ENCODE measurements at places on chromosomes 4 and X.

DNA sequence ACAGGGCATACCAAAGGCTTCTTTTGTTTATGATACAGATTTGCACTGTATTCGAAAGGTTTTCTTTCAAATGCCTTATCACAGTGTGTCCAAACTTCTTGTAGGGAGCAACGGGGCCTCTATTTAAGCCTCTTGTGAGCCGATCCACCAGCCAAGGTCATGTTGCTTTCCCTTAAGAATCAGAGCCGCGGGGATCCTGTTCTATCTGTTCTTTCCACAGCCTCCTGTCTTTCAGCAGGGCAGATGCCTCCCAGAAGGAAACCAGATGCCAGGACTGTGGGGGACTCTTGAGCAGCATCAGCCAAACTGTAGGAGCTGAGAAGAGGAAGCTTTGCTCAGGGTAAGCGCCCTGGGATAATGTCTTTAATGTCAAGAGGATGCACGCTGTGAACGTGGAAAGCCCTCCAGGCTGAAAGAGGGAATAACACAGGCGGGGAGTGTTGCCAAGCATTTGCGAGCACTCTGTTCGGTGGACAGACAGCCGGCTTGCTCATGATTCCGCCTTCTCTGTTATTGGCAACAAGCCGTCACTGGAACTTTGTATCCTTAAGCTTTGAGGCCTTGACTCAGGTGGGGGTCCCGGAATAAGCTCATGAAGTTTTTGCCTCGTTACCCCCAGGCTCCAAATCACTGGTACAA lies 279.8 kb upstream of the FRG1 start:
- no peak for DNase-seq

GRCh38 chr4:146640465-146641061 lies 1.9 kb downstream of the POU4F2 start:
- DNase-seq = no peak

GRCh38 chr4:16685536-16685935 lies 212.9 kb downstream of the LDB2 start:
- no peak for DNase-seq

DNA sequence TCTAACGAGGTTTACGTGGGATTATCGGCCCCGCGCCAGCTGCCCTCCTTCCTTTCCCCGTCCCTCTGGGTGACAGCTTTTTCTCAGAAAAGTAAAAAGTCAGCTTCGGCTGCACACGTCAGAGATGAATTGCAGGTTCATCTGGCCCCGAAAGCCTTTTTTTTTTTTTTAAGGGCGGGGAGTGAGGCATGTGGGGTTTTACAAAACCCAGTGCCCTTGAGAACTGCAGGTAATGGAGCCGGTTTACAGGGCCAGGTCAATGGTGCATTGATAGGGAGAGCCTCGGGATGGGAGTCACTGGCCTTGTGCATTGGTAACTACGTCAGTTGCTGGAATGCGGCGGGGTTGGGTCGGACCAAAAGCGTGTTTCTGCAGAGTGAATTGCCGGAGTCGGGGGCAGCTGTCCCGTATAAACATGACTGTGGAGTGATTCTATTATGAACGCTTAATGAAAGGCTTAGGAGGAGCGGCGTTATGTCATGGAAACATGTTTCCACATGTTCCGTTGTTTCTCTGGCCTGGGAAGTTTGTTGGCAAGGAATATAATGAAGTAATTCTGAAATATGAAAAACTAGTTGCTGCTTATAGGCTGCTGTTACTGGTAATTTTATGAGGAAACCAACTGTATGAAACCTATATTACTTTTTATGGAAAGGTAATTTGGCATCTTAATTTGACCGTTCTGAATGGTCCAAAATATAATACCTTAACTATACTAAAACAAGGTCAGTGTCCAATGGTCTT lies 1.1 kb downstream of the HSPA4L start:
- peak; percentile 15 for DNase-seq

GRCh38 chrX:54920610-54921426 lies at the start of gene TRO:
Gene TRO, plus strand, starts transcription at chrX:54920824. Its CDS starts 1,423 bp downstream, at chrX:54922247.
- no peak for DNase-seq

GRCh38 chrX:46601283-46601682 lies 27.7 kb downstream of the CHST7 start:
- DNase-seq = no peak

DNA sequence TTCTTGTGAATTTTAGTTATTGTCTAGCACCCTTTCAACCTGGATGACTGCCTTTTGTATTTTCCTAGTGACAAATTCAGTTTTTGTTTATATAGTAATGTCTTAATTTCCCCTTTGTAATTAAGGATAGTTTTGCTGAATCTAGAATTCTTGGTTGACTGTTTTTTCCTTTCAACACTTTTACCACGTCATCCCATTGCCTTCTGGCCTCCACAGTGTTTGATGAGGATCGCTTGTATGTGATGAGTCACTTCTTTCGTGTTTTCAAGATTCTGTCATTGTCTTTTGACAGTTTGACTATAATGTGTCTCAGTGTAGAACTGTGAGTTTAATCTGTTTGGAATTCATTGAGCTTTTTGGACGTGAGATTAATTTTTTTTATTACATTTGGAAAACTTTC lies 30.1 kb downstream of the KDM6A start:
- no peak for DNase-seq

DNA sequence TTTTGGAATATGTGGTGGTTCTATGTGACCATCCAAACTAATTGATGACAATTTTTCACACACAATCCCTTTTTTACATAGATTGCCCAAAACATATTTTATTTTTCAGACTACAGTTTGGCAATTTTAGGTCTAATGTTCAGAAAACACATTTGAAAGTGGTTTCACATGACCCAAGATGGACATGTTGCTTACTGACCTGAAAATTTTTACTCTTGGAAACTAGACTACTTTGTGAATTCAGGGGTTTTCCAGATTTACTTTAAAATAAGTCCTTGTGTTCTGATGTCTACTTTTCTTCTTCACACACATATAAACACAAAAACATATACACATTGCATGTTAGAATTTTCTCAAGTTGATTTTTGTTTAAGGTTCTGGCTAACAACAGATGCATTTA lies 79.5 kb downstream of the HMGB2 start:
- no peak for DNase-seq

GRCh38 chr4:175530655-175531054 lies 281.4 kb downstream of the GPM6A start:
- DNase-seq = no peak

DNA sequence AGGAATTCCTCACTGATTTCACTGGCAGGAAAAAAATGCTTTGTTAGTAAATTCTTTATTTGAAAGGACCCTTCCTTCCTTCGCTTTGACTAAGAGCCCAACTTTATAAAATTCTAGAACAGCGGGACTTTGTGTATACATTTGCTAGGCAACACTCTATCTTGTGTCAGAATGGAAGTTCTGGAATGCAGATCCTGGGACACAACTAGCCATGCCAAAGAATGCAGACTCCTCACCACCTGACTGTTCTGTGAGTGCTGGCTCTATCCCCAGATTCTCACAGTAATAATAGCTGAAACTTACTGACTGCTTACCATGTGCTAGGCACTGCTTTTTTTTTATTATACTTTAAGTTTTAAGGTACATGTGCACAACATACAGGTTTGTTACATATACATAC lies 73.3 kb upstream of the ZDHHC15 start:
- DNase-seq = no peak

DNA sequence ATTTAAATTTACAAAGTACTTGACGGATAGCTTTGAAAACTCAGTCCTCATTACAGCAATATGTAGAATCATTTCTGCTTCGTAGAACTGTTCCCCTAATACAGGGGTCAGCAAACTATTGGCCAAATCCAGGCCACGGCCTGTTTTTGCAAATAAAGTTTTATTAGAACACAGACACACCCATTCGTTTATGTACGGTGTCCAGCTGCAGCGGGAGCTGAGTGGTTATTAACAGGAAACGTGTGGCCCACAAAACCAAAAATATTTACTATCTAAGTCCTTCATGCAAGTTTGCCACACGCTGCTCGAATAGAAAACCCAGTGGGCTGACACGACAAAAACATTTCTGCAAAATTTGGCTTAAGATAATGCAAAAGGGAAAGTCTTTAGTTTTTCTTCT lies 146.5 kb downstream of the AFAP1 start:
- no peak for DNase-seq

GRCh38 chr4:110510277-110510676 lies 34.3 kb downstream of the ENPEP start:
- no peak for DNase-seq

- DNase-seq = no peak
Measured at GRCh38 chr4:15233264-15233597, 194.6 kb upstream of the C1QTNF7 start.

- peak; percentile 70 for DNase-seq
Measured at GRCh38 chr4:186701273-186701672, 22.4 kb downstream of the FAT1 start.

GRCh38 chr4:64643841-64644240 lies 234.6 kb upstream of the TECRL start:
- DNase-seq = no peak

DNA sequence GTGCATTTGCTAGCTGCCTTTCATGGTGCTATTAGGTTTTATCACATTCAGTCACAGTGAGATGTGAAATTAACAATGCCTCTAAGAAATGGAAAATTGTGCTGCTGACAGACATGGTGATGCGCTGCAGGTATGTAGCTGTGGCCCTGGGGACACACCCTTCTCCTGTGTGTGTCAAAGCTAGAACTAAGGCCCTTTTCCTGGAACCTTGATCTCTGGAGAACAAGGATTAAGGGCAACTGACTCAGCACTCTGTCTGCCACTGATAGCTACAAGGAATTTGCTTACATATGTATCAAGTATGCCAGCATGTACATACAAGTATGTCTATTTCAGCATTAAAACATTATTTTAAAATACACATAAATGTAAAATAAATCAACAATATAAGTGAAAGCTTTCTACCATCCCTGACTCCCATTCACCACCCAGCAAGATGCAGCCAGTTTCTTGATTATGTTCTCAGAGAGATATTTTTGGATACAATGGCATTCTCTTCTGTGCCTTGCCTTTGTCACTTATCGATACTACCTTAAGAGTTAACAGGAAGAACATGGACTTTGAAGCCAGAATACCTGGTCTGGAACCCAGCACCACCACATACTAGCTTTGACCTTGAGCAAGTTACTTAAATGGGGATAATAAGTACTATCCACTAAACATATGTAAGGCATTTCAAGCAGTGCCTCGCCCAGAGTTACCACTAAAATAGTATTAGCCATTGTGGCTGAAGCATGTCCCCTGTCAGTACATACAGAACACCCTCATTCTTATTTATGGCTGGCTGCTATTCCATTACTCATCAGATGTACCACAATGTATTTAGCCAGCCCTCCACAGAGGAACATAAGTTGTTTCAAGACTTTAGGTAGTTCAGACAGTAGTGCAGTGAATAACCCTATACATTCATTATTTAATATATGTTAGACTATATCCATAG lies 68.5 kb downstream of the NPNT start:
- no peak for DNase-seq

DNA sequence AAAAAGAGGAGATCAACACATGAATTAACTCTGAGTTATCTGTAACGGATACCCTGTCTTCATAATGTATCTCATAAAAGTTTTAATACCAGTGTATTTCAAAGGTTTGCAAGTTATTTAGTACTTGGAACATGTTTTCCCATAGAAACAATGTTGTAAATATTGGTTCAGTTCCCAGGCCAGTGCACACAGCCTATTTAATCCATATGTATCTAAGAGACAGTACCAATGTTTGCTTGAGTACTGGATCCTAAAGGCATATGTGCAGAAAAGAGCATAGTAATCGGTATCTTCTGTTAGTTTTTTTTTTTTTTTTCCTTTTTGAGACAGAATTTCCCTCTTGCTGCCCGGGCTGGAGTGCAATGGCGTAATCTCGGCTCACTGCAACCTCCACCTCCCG lies 46.1 kb downstream of the SLIT2 start:
- DNase-seq = no peak

DNA sequence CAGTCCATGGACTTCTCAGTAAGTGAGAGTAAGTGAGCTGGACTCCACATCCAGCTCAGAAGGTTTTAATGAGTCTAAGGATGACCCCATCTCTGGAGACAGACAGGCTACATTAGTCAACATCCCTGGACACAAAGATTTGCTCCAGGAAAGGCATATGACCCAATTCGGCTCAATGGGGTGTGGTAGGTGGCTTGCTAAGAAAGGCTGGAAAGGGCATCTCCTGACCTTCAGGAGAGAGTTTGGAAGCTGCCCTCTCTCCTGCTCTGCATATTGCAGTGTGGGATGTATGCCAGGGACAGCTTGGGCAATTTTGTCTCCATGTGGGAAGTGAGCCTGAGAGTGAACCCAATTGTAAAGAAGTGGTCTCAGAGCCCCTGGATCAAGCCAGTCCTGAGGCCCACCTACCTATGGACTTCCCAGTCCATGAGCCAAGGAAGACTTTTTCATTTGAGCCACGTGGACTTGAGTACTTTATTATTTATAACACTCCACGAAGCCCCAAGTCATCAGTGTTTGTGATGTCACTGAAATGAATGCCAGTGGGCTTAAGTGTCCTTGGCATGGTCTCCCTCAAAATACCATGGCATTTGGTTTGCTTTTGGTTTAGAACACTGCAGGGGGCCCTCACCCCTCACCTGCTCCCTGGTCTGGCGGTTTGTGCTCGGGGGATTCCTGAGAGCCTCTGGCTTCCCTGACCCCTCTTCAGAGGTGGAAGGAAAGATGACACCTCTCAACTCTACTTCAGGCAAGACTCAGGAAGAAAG lies 10.4 kb upstream of the ABLIM2 start:
- no peak for DNase-seq

DNA sequence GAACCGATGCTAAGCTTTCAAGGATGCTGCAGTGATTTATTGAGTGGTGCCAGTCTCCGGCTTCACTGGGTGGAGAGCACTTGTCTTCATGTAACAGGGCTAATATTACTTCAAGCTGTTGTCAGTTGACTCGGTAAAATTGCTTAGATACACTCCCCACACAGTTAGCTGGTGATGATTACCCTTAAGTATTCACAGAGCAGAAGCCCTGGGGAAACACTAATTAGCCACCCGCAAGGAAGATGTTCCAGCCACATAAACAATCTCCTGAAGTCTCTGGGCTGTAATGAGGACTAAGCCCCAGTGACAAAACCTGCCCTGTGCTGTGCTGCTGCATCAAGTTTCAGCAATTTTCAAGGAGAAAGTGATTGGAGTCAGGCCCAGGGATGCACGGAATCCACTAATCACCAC lies 37.3 kb upstream of the GK2 start:
- no peak for DNase-seq

GRCh38 chrX:97846718-97847237 lies 963.1 kb downstream of the RPA4 start:
- DNase-seq = no peak

DNA sequence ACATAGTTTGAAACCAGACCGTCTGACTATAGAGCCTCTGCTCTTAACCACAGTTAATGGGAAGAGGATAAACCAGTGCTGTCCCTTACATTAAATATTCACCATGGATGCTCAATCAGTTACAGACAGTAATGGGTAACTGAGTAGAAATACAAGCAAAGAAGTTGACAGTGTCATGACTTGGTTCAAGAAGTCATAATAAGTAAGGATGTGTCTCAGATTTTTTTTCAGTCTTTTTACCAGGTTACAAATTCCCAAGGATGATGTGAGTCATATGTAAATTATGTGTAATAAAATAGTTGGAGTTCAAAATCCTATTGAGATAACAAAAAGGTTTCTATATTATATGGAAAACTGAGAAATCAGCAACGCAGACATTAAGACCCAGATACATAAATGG lies 31.1 kb downstream of the ZCCHC4 start:
- DNase-seq = no peak

Data from iPS DF 19.7 (cell line).